ENCODE measurements at places on chromosomes 11 and 22.

- peak; percentile 18 for DNase-seq
Observed at GRCh38 chr22:40534379-40535188, 101.9 kb downstream of the MRTFA start.

DNA sequence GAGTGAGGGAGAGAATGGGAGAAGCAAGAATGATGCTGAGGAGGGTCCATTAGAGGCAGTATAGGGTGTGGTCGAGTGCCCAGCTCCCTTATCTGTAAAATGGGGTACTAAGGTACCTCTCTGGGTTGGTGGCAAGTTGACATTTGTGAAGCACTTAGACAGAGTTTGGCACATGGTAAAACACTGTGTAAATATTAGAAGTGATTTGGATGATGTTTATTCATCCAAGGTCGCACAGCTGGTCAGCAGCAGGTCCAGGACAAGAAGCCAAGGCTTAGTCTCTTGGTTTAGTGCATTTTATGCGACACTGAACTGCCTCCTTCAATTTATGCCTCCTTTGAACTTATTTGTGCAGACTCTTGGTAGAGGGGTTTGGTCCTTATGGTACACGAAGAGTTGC is 19.4 kb downstream of the KREMEN1 start:
- DNase-seq, result no peak

DNA sequence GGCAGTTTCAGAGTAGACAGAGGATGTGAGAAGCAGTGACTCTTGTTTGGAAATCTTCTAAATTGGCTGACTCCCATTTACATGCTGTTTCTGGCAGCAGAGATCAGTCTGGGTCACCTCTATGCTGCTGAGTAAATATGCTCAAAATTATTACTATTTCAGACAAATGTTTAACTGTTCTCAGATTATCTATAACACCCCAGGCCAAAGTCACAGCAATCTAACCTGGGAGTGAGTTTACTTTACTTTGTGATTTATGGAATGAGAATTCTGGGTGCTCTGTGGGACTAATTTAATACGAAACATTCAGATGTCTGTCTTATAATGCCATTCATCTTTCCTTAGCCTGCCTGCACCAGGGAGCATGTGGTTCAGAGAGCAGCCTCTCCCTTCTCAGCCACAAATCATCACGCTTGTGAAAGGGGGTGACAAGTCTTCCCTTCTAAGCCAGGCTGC is 282.5 kb upstream of the MPPED2 start:
- DNase-seq, result no peak

DNA sequence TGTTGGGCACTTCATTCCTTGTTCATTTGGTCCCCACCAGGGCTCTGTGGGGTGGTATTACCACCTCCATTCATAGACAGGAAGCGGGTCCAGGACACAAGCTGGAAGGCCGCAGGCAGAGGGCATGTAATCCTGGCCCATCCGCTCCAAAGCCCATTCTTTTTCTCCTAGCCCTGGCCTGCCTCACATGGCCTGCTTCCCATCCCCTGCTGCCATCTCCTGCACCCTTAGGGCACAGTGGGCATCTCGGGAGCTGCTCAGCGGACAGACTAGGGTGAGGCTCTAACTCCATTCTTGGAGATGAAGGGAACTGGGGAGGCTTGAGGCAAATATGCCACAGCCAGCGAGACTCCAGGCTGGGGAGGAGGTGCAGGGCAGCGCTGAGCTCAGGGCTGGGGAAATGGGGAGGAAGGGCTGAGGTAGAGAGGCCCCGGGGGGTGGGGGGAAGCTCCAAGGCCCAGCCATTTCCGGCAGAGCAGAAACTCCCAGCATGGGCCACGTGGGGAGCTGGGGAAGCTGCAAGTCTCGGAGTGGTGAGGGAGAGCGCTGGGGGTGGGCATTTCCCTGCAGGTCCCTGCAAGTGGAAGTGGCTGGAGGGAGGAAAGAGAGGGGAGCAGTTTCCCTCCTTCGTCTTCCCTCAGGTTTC is 14.3 kb upstream of the BCL9L start:
- DNase-seq, result peak; percentile 34

DNA sequence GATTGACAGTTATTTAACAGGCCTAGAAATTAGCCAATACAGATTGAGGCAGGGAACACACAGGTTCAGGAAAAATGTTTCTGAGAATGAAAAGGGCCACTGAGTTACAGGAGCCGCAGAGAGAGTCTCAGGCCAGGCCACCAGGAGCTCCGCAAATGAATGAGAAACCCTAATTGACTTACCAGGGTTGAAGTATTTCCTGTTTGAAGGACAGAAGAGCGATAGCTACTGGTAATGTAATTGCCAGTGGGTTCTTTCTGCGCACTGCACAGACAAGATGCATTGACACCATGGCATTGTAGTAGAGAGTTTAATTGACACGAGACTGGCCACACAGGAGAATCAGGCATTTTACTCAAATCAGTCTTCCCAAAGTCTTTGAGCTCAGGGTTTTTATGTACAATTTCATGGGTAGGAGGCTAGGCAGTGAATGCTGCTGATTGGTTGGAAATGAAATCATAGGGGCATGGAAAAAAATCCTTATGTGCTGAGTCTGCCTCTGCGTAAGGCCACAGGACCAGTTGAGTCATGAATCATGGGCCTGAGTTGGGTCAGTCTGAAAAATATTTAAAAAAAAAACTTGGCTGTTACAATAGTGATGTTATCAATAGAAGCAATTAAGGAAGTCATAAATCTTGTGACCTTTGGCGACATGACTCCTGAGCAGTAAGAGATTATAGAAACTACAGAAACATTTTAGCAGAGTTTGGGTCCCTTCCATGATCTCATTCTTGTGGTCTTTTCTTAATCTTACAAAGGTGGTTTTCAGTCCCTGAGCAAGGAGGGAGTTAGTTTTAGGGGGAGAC is 203.8 kb downstream of the CASP12 start:
- no peak for DNase-seq

- DNase-seq, result peak; percentile 65
Observed at GRCh38 chr11:96267496-96268032, 75.4 kb downstream of the MAML2 start.

DNA sequence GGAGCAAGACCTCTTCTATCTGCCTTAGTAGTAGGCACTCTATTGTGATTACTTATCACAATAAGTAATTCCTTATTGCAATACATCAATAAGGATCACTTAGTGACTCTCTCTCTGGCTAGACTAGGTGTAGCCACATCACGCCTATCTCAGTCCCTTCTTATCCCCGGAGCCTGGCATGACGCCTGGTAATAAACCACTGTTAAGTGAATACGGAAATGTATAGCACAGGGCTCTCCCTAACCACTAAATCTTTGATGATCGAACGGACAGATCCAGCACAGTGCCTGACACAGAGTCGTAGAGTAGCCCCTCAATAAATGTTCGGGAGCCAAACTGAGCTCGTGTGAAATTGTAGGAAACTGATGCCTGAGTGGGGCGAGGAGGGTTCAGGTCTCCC is 143.3 kb downstream of the FBXO7 start:
- no peak for DNase-seq

DNA sequence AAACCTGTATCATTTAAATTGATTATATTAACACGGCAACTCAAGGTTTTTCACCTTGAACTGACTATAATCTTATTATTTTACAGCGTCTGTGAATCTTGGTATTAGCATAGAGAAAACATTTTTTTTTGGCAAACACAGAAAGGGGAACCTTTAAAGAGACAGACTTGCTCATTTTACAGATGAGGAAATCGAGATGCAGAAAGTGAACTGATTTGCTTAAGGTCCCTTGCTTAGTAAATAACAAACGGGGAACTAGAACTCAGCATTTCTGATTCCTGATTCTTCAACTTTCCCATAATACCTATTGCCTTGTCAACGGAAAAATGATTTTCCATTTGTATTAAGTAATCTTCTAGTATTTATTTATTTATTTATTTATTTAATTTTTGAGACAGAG is 33.2 kb upstream of the CECR2 start:
- no peak for DNase-seq

DNA sequence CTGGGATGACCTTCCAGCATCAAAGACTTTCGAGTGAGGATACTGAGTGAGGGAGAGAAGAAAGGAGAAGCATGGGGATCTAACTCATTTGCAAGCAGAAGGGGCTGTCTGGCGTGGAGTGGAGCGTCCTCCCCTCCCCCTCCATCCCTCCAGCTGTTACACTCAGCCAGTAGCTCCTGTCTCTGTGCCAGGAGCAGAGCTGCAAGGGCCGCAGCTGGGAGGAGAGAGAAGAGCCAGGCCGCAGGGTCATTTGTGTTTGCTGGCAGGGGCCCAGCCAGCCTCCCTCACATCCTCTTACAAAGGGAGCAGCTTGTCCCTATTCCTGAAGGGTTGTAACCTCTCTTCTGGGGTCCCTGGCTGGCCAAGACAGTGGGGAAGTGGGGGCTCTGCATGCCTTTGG is 57.9 kb downstream of the NECTIN1 start:
- no peak for DNase-seq

- DNase-seq, result no peak
Observed at GRCh38 chr11:74400606-74401005, 2.4 kb upstream of the PGM2L1 start.

GRCh38 chr11:128716661-128717210 is 22.9 kb downstream of the FLI1 start:
- DNase-seq, result no peak

DNA sequence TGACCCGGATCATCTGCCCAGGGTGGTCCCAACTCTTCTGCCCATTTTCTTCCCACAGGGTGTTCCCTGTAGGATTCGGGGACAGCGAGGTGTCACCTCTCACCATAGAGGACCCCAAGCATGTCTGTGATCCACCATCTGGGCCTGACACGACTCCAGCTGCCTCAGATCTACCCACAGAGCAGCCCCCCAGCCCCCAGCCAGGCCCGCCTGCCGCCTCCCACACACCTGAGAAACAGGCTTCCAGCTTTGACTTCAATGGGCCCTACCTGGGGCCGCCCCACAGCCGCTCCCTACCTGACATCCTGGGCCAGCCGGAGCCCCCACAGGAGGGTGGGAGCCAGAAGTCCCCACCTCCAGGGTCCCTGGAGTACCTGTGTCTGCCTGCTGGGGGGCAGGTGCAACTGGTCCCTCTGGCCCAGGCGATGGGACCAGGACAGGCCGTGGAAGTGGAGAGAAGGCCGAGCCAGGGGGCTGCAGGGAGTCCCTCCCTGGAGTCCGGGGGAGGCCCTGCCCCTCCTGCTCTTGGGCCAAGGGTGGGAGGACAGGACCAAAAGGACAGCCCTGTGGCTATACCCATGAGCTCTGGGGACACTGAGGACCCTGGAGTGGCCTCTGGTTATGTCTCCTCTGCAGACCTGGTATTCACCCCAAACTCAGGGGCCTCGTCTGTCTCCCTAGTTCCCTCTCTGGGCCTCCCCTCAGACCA is 24.0 kb downstream of the CSF2RB start:
- no peak for DNase-seq

DNA sequence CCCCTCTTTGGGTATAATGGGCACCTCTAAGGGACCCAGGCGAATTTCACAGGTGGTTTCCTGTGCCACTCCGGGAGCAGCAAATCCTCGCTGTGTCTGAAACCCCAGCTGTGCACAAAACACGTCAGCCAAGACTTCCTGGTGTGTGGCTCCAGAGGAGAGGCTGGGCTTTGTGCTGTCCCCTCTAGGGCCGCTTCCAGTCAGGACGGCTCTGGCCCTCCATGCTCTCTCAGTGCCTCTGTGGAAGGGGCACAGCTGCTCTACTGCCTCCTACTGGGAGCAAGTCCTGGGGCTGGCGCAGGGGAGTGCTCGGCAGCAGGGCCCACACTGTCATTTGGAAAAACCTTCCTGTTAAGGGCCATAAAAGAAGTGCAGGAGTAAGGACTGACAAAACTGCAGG is 23.7 kb upstream of the ARFGAP3 start:
- no peak for DNase-seq

DNA sequence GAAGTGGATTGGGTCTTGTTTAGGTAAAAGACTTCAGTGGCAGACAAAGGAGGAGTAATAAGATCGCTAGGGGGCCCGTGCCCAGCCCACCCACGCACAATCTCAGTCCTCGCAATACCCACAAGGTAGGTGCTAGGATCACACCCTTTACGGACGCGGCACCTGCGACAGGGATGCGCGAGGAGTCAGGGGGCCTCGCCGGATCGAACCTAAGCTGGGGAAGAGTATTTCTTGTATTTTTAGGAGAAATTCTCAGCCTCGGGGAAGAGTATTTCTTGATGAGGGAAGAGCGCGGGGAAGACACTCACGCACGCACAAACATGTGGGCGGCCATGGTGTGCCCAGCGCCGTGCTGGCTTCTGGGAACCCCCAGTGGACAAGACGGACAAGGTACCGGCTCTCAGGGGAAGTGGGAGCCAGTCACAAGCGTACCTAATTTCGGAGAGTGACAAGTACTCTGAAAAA is 745 bp upstream of the FAM118A start:
- peak; percentile 8 for DNase-seq

- DNase-seq, result peak; percentile 8
Observed at GRCh38 chr22:40727070-40727963, 48.0 kb downstream of the MCHR1 start.

- no peak for DNase-seq
Observed at GRCh38 chr11:116046127-116046526, 541.9 kb upstream of the CADM1 start.

DNA sequence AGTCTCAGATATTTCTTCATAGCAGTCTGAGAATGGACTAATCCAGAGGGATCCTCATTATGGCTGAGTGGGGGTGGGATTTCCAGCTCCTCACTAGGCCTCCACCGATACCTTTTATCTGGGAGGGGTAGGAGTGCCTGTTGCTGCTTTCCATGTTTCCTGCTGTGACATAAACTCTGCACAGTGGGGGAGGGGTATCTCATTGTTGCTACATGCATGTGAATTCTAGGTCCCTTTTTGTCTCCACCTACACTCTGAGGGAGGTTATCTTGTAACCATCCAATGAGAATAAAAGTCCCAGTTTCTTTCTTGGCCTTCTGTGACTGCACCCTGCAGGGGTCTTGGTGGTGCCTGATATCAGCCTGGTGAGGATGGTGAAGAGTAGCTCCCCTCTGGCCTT is 60.5 kb downstream of the ADAMTS15 start:
- no peak for DNase-seq

DNA sequence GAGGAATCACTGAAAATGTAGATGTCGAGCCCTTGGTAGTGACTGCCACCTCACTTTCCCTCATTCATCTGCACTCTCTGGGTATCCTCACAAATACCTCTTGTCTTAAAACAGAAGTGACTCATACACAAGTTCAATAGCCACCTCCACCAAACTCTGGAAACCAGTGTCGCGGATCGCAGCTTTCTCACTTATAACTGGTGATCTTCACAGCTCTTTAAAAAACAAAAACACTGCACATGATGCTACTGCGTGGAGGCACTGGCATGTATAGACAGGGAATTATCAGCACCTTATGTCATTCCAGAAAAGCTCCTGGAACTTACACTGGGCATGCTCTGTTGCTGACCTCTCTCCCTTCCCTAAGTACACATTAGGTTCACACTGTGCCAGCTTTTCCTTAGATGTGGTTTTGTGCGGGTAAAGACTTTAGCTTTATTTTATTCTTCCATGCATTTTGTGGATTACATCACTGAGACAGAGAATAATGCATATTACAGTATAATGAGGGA is 425.5 kb upstream of the CADM1 start:
- DNase-seq, result no peak

Measured in CD4-positive, alpha-beta T cell treated with Interleukin-2 at 100 ng/mL for 4 hours (primary cell).